ENCODE measurements at places on chromosomes 11 and 22.

DNA sequence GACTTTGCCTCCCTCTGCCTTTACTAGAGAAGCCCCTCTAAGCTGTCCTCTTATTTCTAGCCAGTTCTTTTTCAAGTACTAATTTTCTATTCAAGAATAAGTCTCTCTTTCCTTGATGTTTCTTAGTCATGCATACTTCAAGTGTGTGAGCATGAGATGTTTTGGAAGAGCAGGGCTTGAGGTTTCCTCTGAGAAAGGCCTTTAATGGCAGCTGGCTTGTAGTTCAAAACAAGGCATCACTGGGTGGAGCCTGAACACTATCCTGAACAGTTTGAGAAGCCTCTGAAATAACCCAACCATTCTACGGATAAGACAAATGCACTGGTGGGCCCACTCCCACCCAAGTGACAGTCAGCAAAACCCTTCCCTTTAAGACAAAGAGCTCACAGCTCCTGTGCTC lies 37.6 kb downstream of the CLDN25 start:
- peak; percentile 4 for DNase-seq

GRCh38 chr11:127474766-127475165 lies 474.2 kb upstream of the KIRREL3 start:
- DNase-seq, result no peak

DNA sequence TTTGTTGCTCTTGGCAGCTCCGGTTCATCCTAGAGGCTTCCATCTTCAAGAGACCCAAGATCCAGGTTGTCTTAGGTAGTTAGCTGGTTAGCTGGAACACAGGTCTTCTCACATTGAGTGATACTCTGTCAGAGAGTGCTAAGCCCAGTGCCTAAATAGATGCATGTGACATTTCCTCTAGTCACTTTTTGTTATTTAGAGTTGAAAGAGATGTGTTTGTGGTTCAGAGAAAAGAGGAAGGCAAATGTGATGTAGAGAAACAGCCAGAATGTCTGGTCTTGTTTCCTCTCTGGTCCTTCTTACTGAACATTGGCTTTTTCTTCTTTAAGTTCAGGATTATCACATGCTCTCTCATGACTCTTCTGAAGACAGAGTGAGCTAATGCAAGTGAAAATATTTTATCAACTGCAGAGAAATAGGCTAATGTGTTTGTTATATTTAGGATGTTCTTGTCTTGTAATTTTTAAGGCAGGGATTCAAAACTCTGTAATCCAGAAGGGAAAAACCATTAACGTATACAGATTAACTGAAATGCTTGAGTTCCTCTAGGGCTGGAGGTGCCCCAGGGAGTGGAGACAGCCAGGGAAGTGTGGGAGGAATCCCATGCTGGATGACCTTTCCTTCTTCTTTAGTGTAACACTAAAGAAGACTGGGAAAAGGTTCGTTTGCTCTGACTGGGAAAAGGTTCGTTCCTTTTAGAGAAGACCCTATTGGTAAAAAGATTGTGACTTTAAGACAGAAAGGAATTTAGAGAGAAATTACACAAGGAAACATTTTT lies 75.4 kb downstream of the SWAP70 start:
- DNase-seq, result no peak

- DNase-seq, result peak; percentile 14
These were observed 862 bp downstream of the GGA1 start for GRCh38 chr22:37609240-37610152.

DNA sequence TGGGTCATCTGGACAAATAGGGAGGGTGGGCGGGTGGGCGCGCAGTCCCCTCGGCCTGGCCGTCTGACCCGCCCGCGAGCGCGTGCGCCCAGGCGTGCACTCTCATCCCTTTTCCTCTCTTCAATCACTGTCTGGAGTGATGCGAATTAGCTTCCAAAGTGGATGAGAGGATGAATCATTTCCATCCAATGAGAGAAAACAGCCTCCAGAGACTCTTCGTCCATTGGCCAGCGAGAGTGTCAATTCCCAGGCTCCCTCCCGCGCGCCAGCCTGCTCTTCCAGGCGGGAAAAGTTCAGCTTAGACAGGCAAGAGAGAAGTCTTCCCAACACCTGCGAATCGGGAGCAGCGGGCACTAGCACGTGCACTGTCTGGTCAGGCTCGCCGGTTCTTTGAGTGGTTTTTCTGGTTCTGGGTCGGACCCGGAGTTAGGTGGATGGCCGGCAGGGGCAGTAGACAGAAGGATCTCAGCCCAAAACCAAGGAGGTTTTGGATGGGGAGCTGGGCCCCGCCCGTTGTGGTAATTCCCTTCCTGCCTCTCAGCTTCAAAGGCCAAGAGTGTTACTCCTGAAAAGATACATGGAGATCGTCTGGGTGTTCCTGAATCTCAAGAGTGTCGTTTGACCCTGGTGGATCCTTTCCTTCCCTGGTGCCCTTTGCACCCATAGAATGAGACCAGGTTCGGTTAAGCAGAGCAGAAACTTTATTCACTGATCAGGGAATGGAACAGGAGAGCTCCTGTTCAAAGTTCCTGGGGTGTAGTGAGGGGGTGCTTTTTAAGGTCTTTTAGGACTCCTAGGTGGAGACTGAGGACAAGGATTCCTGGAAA lies 33.4 kb upstream of the GLYATL1 start:
- DNase-seq, result peak; percentile 96

- no peak for DNase-seq
These were observed 5.2 kb downstream of the TP53AIP1 start for GRCh38 chr11:128937480-128937879.

DNA sequence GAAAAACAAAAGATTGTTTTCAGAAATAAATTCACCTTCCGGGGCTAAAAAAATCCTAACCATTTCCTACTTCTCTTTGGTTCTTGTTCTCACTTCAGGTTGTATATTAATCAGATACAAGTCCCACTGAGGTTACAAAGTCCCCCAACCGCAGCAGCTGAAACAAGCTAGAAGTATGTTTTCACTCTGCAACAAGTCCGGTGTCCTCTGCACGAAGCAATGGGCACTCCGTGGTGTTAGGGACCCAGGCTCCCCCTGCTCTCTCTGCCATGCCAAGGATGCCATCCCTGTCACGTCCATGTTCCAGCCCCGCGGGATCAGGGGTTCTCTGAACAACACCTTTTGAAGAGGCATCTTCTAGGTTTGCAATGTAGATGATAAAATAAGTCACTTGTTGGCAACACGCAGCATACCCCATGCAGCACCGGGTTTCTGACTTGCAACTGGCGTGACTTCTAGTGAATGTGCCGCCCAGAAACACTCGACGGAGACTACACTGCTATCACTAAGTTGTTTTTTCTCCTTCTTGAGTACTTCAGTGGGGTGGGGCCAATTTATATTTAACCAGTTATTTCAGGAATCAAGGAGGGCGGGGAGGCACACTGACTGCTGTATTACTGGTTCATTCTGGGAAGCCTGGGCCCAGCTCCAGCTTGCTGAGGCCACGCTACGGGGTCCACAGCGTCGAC lies 25.4 kb upstream of the GSTP1 start:
- no peak for DNase-seq

- DNase-seq, result peak; percentile 48
These were observed 133.7 kb upstream of the FIBIN start for GRCh38 chr11:26860091-26860780.

DNA sequence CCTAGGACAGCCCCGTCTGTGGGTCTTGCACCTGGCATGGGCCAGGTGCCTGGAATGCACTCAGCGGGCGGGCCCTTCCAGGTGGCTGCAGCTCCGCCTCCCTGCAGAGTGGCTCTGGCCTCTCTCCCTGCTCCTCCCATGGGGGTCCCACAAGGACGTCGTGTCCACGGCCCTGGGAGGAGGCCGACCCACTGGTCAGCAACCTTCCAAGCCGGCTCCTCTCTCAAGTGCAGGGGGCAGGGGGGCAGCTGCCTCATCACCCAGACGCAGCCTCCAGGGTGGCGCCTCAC lies 41.9 kb downstream of the CERK start:
- DNase-seq, result no peak

DNA sequence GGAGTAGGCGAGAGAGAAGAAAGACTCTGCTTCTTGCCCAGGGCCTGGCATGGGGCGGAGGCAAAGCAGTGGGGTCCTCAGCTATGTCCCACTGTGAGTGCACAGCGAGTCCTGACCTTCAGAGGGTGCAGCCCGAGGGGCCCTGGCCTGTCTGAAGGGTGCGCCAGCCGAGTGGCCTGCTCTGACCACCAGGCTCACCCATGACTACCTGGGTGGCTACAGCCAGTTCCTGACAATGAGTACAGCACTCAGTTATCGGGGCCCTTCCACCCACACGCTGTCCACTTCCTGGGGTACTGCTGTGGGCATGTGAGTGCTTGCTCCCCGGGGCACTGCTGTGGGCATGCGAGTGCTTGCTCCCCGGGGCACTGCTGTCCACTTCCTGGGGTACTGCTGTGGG lies 74.1 kb upstream of the B3GAT1 start:
- DNase-seq, result no peak

- DNase-seq, result peak; percentile 55
These were observed 136.3 kb downstream of the ARHGAP42 start for GRCh38 chr11:100823360-100823759.

- no peak for DNase-seq
These were observed 380.0 kb upstream of the B3GAT1 start for GRCh38 chr11:134792044-134792443.

- DNase-seq, result no peak
These were observed 14.8 kb downstream of the TAB1 start for GRCh38 chr22:39414377-39414776.

DNA sequence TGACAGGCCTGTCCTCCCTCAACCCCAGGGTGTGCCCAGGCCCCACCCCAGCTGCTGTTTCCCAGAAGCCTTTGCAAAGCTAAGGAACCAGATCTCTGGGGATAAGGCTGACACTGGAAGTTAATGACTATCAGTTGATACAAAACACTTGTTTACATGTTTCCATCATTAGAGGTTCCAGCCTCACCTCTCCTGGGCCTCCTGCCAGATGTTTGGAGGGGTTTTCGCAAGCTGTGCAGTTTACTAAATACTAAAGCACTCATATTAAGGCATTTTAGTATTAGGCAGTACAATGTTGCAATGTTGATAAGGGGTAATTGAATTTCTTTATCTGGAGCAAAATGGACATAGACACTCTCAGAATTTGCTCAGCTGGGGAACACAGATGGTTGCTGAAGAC lies 218.7 kb downstream of the INSC start:
- no peak for DNase-seq

- no peak for DNase-seq
These were observed 186.9 kb upstream of the NAV2 start for GRCh38 chr11:19525714-19526113.

GRCh38 chr11:117717485-117718314 lies 79.3 kb downstream of the DSCAML1 start:
- no peak for DNase-seq

DNA sequence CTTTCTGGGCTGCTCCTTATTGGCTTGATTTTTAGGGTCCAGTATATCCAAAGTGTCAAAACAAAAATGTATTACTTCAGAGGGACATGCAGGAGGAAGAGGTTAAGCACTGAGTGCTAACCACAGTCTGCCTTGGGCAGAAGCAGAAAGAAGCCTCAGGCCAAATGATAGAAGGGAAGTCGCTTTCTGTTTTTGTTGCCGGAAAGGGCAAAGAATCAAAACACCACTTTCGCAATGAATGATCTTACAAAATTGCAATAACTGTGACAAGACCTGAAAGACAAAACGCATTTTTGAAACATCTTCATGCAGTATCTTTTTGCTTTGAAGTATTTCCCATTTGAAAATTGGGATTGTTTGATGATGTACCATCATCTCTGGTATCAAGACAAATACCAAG lies 70.1 kb upstream of the PICALM start:
- no peak for DNase-seq

DNA sequence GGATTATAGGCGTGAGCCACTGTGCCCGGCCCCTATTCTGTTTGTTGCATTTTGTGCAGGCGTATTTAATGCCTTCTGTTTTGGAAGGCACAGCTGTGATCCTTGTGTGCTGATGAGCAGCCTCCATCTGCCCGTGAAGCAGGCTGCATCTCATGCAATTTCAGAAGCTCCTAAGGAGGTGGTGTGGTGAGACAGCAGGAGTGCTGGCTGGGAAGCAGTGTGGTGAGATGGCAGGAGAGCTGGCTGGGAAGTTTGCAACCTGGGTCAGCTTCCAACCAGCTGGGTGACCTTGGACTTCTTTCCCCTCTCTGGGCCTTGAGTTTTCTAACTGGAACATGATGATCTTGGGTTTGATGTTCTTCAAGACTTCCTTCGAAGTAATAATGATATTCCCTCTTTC lies 525.1 kb downstream of the TBC1D22A start:
- DNase-seq, result no peak

DNA sequence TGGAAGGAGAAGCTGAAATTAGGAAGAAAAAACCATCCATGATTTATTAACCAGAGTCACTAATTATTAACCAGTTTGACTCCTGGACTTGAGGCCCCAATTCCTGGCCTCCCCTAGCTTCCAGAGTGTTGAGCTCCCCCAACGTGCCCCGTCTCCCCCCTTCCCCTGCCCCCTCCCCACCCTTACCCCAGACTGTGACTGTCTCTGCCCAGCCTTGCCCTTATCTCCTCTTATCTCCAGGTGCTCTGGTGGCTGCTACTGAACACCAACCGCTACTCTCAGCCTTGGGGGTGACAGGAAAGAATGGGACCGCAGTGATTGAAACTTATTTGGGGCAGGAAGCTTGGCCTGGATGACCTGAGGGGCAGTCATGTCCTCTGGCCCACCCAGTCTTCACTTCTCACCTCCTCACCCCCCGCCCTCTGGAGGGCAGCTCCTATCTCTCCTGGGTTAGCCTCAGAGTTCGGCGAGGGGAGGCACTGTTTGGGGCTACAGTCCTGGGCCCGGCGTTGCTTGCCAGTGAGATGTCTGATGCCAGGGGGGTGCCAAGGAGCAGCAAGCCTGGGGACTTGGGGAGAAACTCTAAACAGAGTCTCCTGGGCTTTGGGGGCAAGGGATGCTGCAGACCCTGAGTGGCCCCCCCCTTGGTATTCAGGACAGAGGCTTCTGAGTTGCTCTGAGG lies 15.5 kb downstream of the NECTIN1 start:
- DNase-seq, result no peak

GRCh38 chr11:85685820-85686459 lies at the start of gene CCDC89:
Gene CCDC89 (minus strand): TSS chr11:85686195. CDS start chr11:85686130, 65 bp downstream.
- DNase-seq, result peak; percentile 83

DNA sequence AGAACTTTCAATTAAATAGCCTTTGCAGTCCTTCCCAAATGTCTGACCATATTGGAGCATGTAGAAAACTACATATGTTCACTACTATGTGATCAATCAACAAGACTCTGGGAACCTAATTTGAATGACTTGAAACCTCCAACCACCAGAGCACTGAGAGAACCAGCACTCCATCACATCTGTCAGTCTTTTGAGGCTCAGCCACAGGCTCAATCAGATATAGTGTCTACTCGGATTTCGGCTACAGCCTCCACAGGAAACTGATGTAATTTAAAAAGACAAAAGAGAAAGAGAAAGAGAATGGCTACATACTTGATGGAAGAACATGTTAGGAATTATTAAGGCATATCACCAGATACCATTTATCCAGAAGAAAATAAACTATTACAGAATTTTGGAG lies 859.0 kb downstream of the FAM181B start:
- no peak for DNase-seq

- peak; percentile 98 for DNase-seq
These were observed 13.1 kb downstream of the EEF1G start for GRCh38 chr11:62560566-62561103.

GRCh38 chr11:102268985-102269470 lies 48.3 kb upstream of the BIRC3 start:
- DNase-seq, result no peak

- no peak for DNase-seq
These were observed 12.0 kb upstream of the DGKZ start for GRCh38 chr11:46335271-46335670.

- DNase-seq, result peak; percentile 49
These were observed 60.6 kb upstream of the BLID start for GRCh38 chr11:122176651-122177050.

- DNase-seq, result no peak
These were observed 26.4 kb downstream of the C11orf58 start for GRCh38 chr11:16764888-16765287.
